ENCODE measurements at places on chromosomes 11 and 22.

DNA sequence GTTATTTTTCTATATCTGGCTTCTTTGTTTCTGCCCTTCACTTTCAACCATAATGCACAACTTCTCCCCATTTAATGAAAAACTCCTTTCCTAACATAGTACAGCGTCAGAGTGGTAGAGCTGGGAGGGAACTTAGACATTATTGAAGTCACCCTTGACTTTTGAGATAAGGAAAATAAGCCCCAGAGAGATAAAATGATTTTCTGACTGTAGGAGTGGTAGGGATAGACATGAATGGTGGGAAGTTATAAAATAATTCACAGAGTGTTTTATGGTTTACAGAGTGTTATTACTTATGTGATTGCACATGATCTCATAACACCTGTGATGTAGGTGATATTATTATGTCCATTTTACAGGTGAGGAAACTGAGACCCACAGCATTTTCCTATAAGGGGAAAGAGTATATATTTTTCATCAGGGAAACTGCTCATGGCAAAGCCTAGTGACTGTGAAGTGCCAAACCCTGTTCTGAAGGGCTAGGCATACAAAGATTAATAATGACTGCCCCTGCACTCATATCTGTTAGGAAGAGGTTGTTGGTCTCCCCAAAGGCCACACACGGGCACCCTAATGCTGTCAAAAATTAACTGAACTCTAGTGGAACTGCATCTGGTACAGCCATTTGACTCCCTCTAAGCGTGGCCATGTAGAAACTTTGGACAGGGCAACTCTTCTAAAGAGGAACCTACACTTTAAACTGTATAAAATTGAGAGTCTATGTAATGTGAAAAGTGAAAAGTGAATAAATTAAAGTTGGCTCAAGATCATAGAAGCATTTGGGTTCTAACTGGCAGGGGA lies 61.1 kb upstream of the PICALM start:
- no peak overlapping the region for H3K27ac ChIP-seq
- H3K4me1 ChIP-seq: peaks cover 1% of the 10 kb centered on the region
- no peaks in the 10 kb centered on the region for H3K36me3 ChIP-seq
- no peak for DNase-seq

GRCh38 chr11:118251858-118252652 lies at the start of gene MPZL3:
Gene MPZL3 (minus strand): TSS chr11:118252365. CDS start chr11:118252294, 71 bp downstream.
- H3K36me3 ChIP-seq: peaks cover 18% of the 10 kb centered on the region
- H3K4me1 ChIP-seq: peaks cover 37% of the 10 kb centered on the region
- H3K27ac ChIP-seq: peak within 1 kb of the TSS; percentile 97
- peak; percentile 89 for DNase-seq
- peak within 1 kb of the TSS; percentile 99 for H3K4me3 ChIP-seq

- H3K27ac ChIP-seq: no peak overlapping the region
- H3K36me3 ChIP-seq: no peaks in the 10 kb centered on the region
- H3K4me1 ChIP-seq: no peaks in the 10 kb centered on the region
- H3K4me3 ChIP-seq: no peak overlapping the region
These were observed 216.3 kb downstream of the DDX10 start for GRCh38 chr11:108881131-108881530.

- no peak for DNase-seq
- no peaks in the 10 kb centered on the region for H3K4me1 ChIP-seq
- H3K36me3 ChIP-seq: peaks cover 2% of the 10 kb centered on the region
These were observed 87.8 kb downstream of the KCNC1 start for GRCh38 chr11:17822401-17822781.

- DNase-seq: no peak
- peaks cover 10% of the 10 kb centered on the region for H3K27me3 ChIP-seq
- no peaks in the 10 kb centered on the region for H3K36me3 ChIP-seq
- no peak overlapping the region for H3K27ac ChIP-seq
- no peak overlapping the region for H3K4me3 ChIP-seq
These were observed 8.8 kb upstream of the DKK3 start for GRCh38 chr11:12017243-12017678.
